ENCODE measurements at places on chromosomes 7 and 10.

- DNase-seq = no peak
Observed at GRCh38 chr7:22377703-22378102, 20.7 kb upstream of the RAPGEF5 start.

GRCh38 chr10:71351087-71351486 is 32.0 kb downstream of the SLC29A3 start:
- no peak for DNase-seq

DNA sequence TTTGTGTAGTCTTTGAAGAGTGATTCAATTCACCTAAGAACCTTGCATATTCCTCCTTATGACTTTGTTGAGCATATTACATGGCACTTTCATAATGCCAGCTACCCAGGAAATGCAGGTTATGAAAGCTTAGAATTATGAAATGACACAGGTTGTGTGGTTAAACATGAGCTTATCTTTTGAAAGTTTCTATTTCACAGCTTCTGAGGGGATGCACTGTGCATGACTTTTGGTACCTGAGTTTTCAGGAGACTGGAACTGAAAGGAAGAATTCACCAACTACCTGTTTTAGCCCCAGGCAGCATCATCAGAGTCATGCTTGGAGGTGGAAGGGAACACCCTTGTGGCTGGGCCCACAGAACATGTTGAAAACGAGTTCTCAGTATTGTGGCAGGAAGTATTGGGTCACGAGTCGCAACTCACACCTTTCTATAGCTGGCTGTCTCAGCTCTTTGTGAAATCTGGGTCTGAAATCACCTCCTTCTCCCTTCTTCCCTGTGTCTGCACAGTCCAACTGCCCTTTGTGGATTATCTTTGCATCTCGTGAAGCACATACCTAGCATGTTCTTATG is 228.2 kb downstream of the PTEN start:
- no peak for DNase-seq

DNA sequence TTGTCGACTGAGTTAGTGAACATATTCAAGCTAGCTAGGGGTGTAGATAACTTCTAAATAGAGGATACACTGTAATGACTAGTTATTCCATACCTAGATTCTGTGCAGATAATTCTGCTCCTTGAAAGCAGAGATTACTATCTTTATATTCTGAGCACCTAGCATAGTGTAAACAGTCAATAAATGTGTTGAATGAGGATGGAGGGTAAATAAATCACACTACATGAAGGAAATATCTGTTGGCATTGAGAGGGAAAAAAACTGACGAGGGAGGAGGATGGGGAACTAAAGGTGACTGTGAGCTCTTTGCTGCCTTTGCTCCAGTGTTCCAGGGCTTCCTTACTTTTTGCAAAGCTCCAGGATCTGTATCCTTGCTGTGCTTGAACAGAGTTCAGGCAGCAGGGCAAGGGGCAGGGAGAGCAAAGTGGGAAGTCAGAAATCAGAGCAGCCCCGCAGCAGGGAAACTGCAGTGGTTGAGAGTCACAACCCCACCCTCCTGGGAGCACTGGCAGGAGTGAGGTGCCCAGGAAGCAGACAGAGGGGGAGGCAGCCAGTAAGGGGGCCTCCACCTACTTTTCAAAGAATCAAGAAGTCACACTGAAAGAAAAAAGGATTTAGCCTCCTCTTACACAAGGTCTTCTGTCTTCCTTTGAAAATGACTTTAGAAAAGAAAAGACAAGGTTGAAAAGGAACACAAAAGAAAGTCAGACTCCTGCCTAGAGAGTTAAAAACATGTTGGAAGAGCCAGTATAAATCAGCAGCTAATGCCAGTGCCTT is 71.8 kb upstream of the LRRN3 start:
- DNase-seq = no peak

DNA sequence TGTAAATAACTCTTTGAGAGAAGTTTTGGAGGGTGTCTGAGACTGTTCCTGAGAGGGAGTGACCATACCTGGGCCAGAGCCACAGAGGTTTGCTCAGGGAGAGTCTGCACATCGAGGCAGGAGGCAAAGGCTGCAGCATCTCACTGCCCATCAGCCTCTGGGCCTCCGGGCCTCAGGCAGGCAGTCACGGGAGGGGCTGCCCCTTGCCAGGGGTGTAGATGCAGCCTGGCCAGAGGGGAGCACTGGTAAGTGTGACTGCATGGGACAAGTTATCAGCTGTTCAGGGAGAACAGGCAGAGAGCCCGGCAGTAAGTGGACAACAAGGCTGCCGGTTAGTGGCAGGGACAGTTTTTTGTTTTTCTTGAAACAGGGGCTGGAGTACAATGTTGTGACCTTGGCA is 55.9 kb downstream of the ZNF467 start:
- no peak for DNase-seq

- no peak for DNase-seq
Observed at GRCh38 chr10:49444349-49444748, 48.5 kb upstream of the DRGX start.

DNA sequence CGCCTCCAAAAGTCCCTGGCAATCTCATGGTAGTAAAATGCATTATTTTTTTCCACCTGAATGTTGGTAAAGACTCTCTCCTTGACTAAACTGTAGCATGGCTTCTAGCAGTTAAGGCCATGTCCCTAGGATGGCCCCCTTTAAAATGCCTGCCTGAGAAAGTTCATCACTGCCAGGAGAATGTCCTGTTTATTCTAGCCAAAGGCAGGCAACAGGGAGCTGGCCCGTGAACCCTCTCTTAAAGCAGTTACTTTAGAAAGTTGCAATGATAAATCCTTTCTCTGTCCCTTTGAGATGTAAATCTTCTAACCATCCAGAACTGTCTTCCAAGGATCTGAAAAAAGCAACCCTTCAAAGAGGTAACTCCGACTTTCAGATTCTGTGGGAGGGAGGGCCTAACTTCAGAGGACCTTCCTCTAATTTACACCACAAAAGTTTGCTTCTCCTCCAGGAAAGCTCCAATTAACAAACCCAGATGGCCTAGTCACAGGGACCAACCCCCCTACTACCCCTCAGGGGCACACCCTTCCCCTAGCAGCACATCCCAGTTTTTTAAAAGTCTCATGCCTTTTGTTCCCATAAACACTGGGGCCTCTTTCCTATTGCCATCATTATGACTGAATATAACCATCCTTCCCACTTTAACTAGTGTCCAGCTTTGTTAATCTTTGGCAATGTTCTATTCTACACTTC is 5.5 kb downstream of the DNTT start:
- no peak for DNase-seq

DNA sequence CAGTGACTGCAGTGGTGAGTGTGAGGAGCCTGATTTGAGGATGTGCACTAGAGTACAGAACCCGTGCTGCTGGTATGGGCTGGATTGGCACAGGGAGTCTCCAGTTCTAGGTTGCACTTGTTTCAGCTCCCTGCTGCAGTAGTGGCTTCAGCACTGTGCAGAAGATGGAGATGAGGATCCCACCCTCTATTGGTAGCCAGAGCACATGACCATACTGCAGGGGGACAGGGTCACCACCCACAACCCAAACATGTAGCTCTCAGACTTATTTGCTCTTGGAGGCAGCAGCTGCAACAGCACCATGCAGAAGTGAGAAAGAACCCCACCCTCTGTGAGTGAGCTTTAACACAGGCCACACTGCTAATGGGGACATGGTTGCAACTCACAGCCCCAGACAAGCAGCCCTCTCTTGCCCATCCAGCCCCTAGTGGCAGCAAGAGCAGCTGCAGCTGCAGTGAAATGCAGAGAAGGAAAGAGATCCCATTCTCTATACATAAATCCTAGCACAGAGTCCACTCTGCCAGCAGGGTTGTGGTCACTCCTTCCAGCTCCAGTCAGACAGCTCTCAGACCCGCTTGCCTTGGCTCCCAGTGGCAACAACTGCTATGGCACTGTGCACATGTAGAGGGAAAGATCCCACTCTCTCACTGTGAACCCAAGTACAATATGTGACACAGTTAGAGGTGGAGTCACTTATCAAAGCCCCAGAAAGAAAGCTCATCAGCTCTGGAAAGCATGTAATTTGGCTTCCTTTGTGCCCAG is 51.4 kb upstream of the SCIN start:
- DNase-seq = no peak

DNA sequence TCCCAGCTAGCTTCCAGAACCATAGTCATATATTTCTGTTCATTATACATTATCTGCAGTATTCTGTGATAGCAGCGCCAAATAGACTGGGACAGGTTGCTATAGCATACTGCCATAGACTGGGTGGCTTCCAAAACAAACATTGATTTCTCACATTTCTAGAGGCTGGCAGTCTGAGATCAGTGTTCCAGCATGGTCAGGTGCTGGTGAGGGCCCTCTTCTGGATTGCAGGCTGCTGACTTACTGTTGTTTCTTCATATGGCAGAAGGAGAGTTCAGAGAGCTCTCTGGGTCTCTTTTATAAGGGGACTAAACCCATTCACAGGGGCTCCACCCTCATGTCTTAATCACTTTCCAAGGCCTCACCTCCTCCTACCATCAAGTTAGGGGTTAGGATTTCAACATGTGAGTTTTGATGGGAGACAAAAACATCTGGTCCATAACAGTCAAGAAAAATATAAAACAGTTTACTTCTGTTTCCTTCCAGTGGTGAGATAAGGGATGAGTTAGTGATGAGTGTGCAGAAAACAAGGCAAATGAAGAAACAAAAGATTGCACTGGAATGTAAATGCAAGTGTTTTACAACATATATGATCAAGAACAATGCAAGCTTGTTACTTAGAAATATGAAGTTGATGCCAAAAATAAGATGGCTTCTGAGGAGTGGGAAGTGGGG is 399.0 kb upstream of the C7orf33 start:
- no peak for DNase-seq

- DNase-seq = no peak
Observed at GRCh38 chr10:89042562-89042961, 52.0 kb downstream of the FAS start.

- no peak for DNase-seq
Observed at GRCh38 chr7:20816372-20816959, 29.8 kb upstream of the SP8 start.

DNA sequence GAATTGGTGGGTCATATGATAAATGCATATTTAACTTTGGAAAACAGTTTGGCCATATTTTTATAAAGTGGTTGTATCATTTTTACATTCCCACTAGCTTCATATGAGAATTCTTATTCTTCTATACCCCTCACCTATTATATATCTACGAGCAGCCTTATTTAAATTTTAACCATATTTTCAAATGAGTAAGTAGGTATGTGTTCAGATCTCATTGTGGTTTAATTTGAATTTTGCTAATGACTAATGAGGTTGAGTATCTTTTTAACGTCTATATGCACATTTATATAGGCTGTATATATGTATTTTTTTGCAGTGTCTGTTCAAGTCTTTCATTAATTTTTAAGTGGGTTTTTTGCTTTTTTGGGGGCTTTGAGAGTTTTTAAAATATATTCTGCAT is 14.2 kb downstream of the RAB18 start:
- no peak for DNase-seq

GRCh38 chr10:71253981-71254818 is 41.8 kb downstream of the UNC5B start:
- no peak for DNase-seq

- no peak for DNase-seq
Observed at GRCh38 chr7:39693812-39694211, 70.4 kb downstream of the RALA start.

DNA sequence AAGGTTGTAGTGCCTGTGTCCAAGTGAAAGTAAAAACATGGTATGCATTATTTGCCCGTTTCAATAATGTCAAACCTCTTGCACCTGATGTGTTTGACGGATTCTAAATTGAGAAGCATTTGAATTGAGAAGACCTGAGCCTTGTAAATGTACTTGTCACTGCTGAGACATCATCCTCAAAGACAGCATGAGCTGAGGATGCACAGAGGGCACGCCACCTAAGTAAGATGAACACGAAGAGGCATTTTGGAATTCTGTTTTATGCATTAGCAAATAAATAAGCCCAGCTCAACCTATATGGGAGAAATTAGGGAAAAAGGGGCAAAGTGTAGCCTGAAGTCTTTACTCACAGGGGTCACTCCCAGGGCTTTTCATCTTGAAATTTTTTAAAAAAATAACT is 73.8 kb upstream of the SORCS1 start:
- DNase-seq = no peak

DNA sequence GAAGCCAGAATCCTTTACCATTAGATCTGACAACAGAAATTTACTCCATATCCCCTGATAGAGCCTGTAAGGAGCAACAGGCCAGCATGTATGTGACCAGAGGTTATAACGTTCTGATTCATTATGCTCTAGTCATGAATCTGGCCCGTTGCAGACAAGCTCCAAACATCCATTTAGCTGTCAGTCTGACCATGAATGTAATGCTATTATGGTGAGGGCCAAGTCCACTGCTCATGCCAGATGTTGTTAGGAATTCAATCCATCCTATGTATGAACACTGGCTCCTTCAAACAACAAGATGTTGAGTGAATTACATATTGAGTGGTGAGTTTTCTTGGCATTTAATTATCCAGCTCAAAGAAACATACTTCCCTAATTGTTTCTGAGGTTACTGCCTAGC is 610.1 kb upstream of the ANKRD30A start:
- DNase-seq = no peak

GRCh38 chr10:45452743-45453452 is 78.9 kb downstream of the ALOX5 start:
- DNase-seq = no peak

DNA sequence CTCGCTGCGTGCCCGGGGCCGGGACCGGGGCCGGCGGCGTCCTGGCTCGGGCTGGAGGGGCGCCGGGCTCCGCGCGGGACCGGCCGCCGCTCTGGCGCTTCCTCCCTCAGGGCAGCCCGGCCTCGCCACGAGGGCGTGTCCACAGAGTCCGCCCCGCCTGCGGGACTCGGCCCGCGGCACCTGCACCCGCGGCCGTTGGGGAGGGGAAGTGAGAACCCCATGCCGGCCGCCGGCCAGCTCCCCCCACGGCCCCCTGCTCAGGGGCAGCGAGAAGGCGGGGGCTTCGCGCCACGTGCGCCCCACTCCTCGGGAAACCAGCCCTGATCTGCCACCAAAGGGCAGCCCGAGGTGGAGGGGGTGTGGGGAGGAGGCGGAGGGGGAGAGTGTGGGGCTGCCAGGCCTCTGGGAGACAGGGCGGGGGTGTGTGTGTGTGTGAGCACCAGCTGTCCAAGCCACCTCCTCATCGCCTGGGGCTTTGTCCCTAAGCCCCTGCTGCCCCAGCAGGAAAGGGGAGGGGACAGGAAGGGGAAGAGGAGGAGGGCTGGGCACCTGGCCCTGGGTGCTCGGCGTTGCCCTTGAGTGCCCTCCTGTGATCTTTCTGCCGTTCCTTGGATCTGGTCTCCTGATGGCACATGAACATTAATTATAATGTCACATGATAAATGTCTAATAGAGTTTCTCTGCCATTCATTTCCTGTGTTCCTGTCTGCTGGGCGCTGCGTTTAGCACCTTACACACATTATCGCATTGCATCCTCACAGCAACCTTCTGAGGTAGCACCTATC is at the start of gene PIK3AP1:
Gene PIK3AP1, minus strand, starts transcription at position 93 of the 785 bp plus-strand sequence. CDS start 120 bp downstream, outside the sequence.
- DNase-seq = no peak

GRCh38 chr10:97873569-97873968 is 23.9 kb downstream of the GOLGA7B start:
- no peak for DNase-seq

Data from astrocyte of the cerebellum (primary cell).